Cardiac muscle cell (in vitro differentiated cells and primary cell): ENCODE measurements at places on chromosomes 16 and 17. TPM values are rescaled to one million over a fixed set of nuclear protein-coding genes. Genes with fewer than 3 reads are reported as not detected.

Gene GRAPL
- polyA plus RNA-seq, result not detected in 2 replicates

Gene TBC1D3E
- 4.6 and 6.1 TPM in 2 replicates for polyA plus RNA-seq

Gene PRR35
- polyA plus RNA-seq, result 0.40 TPM in 1 of 2 replicates, not detected in the other

Gene EMC6
- 154 and 165 TPM in 2 replicates for polyA plus RNA-seq

Gene SPECC1
- polyA plus RNA-seq, result 12.4 and 13.6 TPM in 2 replicates

Gene PRSS21
- polyA plus RNA-seq, result not detected in 2 replicates

Gene TPSD1
- not detected in 2 replicates for polyA plus RNA-seq

Gene TNP2
- not detected in 2 replicates for polyA plus RNA-seq

Gene LGALS9
- polyA plus RNA-seq, result 0.46 and 0.90 TPM in 2 replicates
